ENCODE measurements at places on chromosomes 1 and 21.

- DNase-seq, result no peak
These were observed 26.2 kb downstream of the VPS45 start for GRCh38 chr1:150093805-150094204.

- no peak for DNase-seq
These were observed 262.1 kb downstream of the PTPRU start for GRCh38 chr1:29498126-29499103.

- DNase-seq, result no peak
These were observed 15.0 kb upstream of the ABCG1 start for GRCh38 chr21:42203936-42204335.

DNA sequence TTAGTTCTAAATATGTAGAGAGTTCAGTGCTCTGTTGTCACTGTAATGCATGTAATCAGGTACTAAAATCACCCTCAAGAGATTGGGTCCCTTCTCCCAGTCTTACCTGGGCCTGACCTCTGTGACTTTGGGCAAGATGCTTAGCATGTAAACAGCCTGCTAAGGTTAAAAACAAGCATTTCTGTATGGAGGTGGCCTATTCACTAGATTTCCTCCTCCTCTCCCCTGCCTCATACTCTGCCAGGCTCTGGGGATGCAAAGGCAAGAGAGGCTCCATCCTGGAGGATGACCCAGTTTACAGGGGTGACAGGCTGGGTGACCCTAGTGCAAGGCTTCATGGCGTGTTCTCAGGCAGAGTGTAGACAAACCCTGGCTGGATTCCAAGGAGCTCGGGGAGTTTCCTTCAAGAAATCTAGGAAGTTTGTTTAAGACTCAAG, 28.8 kb downstream of the VANGL2 start:
- no peak for DNase-seq

- no peak for DNase-seq
These were observed 687.0 kb upstream of the ADGRL2 start for GRCh38 chr1:81113688-81114087.

- DNase-seq, result peak; percentile 73
These were observed 15.3 kb downstream of the RNU1-1 start for GRCh38 chr1:16498573-16499413.

- peak; percentile 35 for DNase-seq
These were observed 3.0 kb downstream of the GPN2 start for GRCh38 chr1:26887125-26887524.

GRCh38 chr1:117271959-117272358, 61.2 kb upstream of the VTCN1 start:
- no peak for DNase-seq

- DNase-seq, result no peak
These were observed 5.8 kb downstream of the CAPN8 start for GRCh38 chr1:223659711-223660110.

- no peak for DNase-seq
These were observed 505.2 kb downstream of the PLPP3 start for GRCh38 chr1:56074007-56074651.

- DNase-seq, result no peak
These were observed 34.6 kb downstream of the C8B start for GRCh38 chr1:56931211-56931610.

DNA sequence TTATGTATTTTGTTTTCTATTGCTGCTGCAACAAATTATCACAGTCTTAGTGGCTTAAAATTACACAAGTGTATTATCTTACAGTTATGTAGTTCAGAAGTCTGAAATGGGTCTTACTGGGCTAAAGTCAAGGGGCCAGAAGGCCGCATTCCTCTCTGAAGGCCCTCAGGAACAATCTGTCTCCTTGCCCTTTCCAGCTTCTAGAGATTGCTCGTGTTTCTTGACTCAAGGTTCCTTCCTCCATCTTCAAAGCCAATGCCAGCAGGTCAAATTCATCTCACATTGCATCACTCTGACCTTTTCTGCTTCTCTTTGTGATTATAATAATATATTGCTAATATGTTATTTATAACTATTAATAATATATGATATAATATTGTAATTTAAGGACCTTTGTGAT, 97.1 kb downstream of the DIRAS3 start:
- no peak for DNase-seq

DNA sequence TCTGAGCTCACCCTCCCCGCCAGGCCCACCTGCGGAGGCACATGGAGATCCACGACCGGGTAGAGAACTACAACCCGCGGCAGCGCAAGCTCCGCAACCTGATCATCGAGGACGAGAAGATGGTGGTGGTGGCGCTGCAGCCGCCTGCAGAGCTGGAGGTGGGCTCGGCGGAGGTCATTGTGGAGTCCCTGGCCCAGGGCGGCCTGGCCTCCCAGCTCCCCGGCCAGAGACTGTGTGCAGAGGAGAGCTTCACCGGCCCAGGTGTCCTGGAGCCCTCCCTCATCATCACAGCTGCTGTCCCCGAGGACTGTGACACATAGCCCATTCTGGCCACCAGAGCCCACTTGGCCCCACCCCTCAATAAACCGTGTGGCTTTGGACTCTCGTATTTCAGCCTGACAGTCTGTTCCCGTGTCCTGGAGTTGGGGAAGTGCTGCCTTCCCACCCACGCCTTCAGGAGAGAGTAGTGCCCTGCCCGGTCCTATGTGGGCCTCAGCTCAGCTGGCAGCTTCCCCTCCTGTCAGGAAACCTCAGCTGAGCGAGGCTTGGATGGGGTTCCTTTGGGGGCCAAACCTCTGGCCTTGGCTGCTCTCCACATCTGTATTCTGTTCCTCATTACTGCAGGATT, 9.2 kb downstream of the ZBTB48 start:
- no peak for DNase-seq

GRCh38 chr1:212007178-212007577, 28.2 kb downstream of the INTS7 start:
- no peak for DNase-seq

- no peak for DNase-seq
These were observed 1.2 kb downstream of the MAN1A2 start for GRCh38 chr1:117368116-117369108.

- DNase-seq, result peak; percentile 29
These were observed 8.3 kb downstream of the CDKN2C start for GRCh38 chr1:50978144-50978851.

DNA sequence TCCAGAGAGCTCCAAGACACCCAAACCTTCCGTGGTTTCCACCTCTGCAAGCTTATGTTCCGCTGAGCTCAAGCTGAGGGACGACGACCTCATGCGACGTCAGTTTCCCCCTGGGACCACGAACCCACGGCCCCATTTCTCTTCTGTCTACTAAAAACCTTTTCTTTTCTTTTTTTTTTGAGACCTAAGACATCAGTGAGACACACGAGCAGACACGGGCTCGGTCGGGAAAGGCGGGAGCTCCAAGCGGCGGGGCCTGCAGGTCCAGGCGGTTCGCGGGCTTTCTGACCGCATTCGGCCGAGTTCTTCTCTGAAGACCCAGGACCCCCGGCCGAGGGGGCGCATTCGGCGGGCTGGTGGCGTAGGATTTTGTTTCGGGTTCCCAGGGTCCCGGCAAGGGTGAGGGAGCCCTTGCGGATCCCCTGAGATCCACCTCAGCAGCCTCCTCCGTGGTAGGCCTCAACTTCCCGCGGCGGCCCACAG, 402 bp downstream of the C21orf58 start:
- no peak for DNase-seq

GRCh38 chr1:17929224-17929623, 174.1 kb downstream of the ACTL8 start:
- no peak for DNase-seq

DNA sequence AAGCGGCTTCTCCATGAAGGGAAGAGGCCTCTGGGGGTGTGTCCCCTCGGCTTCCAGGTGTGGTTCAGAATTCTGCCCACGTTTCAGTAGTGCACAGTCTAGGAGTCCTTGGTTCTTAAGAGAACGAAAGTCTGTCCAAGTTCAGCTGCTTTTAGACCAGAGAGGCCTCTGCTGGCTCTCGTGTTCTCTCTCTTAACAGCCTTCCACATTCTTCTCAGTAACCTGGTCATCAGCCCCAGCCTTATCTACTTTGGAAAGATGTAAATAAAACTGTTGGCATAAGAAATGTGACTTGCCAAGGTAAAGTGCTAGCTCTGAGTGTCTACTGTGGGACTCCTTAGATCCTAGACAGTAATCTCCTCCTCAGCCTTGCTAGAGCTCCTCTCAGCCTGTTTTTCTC, 15.3 kb upstream of the STUM start:
- DNase-seq, result no peak

DNA sequence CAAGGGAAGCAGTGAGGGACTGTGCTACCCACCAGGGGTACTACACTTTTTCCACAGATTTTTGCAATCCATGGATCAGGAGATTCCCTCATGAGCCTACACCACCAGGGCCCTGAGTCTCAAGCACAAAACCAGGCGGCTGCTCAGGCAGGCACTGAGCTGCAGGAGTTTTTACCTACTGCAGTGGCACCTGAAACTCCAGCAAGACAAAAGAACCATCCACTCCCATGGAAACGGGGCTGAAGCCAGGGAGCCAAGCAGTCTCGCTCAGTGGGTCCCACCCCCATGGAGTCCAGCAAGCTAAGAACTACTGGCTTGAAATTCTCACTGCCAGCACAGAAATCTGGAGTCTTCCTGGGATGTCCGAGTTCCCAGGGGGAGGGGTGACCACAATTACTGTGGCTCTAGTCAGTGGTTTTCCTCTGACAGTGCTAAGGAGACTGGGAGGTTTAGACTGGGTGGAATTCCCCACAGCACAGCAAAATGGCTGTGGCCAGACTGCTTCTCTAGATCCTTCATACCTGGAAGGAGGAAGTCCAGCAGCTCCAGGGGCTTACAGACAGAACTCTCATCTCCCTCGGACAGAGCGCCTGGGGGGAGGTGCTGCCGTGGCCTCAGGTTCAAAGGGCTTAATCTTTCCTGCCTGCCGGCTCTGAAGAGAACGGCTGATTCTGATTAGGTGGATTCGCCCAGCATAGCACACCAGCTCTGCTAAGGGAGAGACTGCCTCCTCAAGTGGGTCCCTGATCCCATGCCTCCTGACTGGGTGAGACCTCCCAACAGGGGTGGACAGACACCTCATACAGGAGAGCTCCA, 437.8 kb downstream of the LTN1 start:
- no peak for DNase-seq

DNA sequence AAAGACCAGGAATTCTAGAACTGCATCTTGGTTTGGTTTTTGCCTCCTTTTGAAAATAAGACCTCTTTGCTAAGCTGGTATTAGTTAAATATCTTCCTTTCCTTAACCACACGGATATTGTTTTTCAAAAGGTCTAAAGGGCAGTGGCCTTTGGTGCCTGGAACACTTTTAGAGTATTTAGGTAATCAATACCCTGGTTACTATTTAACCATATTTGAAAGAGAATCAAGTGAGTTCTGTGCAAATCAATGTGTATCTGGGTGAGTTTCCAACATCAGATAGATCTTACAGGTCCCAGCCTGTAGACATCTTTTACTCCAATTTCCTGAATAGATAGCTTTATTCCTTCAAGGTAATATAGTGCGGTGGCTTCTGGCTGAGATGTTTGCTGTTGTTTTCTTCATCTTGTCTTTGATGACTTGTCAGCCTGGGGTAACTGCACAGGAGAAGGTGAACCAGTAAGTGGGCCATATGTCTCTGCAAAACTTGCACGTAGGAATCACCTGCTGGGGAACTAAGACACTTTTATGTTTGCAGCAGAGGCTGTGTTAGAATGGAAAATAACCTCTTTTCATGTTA, at the start of gene C8A:
TSS of gene C8A (plus strand) at position 277 of the 579 bp plus-strand sequence. CDS start at position 382, 105 bp downstream.
- no peak for DNase-seq

- no peak for DNase-seq
These were observed 472.0 kb downstream of the SMYD3 start for GRCh38 chr1:246035060-246035541.

GRCh38 chr1:15882665-15883064, 35.2 kb downstream of the SPEN start:
- no peak for DNase-seq

DNA sequence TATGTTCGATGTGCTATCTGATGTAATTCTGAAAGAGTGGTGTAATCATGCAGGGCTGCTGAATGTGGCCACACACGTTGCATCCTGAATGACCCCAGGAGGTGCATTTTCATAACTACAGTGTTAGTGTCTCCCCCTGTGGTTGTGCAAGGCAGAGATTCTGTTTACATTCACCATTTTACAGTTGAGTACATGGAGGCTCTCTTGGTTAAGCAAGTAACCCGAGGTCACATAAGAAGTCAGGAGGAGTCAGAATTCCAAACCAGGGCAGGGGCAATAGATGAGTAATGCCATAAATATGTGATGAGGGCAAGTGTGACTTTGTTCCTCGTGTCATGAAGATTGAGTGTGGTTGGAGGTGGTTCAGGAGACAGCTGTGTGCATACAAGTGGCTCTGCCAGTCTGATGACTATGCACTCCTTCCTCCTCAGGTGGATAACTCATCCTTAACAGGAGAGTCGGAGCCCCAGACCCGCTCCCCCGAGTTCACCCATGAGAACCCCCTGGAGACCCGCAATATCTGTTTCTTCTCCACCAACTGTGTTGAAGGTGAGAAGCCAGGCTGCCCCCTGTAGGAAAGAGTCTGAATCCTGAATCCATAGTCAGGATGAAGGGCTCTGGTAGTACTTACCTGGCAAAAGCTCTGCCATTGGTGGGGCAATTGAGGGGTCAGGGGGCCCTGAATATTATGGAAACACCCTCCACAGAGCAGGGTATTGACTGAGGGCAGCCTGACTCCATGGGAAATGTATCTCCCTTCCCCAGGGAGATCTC, 9.3 kb downstream of the ATP1A2 start:
- peak; percentile 20 for DNase-seq

All from SW 1271 (cell line).